ENCODE measurements at places on chromosomes 3 and 15.

DNA sequence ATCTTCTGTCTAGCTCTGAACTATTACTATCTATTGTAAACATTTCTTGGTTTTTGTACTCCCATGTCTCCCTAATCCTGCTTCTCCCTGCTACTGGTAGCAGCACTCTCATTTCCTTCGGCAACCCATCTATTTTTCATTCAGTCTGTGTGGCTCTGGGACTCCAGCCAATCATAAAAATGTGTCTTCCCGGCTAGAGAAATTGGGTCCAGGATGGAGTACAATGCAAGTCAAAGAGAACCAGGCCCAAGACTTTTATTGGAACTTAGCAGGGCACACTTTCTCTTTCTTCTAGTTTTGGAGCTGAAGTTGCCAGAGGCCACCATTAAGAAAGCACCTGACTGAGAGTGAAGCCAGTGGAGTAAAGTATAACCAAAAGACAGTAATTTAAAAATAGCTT is 22.8 kb upstream of the ARHGEF26 start:
- no peak for DNase-seq

DNA sequence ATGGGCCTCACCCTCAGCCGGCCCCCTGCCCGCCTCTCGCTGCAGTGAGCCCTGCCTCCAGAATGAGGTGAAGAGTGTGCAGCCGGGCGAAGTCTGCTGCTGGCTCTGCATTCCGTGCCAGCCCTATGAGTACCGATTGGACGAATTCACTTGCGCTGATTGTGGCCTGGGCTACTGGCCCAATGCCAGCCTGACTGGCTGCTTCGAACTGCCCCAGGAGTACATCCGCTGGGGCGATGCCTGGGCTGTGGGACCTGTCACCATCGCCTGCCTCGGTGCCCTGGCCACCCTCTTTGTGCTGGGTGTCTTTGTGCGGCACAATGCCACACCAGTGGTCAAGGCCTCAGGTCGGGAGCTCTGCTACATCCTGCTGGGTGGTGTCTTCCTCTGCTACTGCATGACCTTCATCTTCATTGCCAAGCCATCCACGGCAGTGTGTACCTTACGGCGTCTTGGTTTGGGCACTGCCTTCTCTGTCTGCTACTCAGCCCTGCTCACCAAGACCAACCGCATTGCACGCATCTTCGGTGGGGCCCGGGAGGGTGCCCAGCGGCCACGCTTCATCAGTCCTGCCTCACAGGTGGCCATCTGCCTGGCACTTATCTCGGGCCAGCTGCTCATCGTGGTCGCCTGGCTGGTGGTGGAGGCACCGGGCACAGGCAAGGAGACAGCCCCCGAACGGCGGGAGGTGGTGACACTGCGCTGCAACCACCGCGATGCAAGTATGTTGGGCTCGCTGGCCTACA is 8.5 kb downstream of the GRM2 start:
- no peak for DNase-seq

- DNase-seq: no peak
Observed at GRCh38 chr15:51499379-51499976, 123.1 kb downstream of the DMXL2 start.

DNA sequence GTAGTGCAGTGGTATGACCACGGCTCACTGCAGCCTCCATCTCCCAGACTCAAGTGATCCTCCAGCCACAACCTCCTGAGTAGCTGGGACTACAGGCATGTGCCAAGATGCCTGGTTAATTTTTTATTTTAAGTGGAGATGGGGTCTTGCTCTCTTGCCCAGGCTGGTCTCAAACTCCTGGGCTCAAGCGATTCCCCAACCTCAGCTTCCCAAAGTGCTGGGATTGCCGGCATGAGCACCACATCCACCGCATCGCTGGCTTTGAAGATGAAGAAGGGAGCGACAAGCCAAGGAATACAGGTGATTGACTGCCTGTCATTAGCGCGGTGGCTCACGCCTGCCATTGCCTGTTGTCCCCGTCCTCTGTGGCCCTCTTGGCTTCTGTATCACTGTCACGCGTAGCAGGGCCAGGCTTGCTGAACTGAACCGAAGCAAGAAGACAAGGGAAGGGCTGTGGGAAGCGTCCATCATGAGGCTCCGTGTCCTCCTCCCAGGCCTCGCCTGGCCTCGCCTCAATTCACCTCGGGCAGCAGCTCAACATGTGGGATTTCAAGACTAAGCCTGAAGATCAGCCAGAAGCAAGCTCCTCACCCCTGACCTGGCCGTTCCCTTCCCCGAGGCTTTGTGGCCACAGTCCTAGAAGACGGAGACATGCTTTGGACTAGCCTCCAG is 46.4 kb upstream of the TFRC start:
- DNase-seq: no peak

- no peak for DNase-seq
Observed at GRCh38 chr15:62983956-62984355, 58.6 kb upstream of the TPM1 start.

- DNase-seq: no peak
Observed at GRCh38 chr15:85755471-85755870, 39.3 kb downstream of the KLHL25 start.

- DNase-seq: no peak
Observed at GRCh38 chr3:124576565-124577493, 153.4 kb upstream of the UMPS start.

GRCh38 chr3:85342915-85343314 is 384.1 kb downstream of the CADM2 start:
- no peak for DNase-seq

- DNase-seq: no peak
Observed at GRCh38 chr3:184156522-184156955, 1.4 kb downstream of the DVL3 start.

DNA sequence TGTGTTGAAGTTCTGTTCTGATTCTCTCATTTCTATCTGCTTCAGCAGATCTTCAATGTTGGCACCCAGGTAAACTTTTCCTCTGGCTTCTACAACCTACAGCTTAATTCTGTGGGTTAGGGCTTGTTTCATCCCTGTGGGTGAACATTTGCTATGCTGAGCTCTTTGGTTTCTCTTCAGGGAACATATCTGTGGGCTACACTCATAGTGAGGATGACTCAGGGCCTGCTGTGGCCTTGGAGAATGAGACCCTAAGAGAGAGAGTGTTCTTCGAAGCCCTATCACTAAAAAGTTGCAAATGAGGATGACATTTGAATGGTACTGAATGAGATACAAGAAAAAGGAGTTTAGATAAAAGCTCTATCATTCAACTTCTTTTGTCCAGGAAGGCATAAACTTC is 346.2 kb upstream of the CBLB start:
- DNase-seq: no peak

DNA sequence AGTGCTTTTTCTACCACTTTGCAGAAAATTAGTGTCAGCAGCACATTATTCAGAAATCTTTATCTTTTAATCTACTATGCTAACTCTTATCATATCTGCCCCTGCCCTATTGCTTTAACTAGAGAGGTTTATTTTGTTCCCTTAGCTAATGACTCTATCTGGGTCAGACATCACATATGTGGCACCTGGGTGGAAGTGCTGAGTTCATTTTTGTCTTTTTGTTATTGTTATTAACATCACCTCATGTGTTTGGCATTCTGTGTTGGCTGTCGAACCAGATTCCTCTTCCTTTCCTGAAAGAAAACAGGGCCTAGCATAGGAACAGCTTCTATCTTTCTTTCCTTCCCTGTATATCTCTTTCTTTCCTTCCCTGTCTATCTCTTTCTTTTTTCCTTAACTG is 100.7 kb downstream of the RBMS3 start:
- no peak for DNase-seq

- no peak for DNase-seq
Observed at GRCh38 chr3:48621461-48621869, at the start of gene TMEM89. TSS of gene TMEM89 (minus strand) at chr3:48621769. CDS start at chr3:48621756, 13 bp downstream.

GRCh38 chr15:101174152-101174920 is 77.5 kb downstream of the CHSY1 start:
- DNase-seq: no peak

GRCh38 chr3:195896361-195897080 is 11.8 kb downstream of the TNK2 start:
- no peak for DNase-seq

Measured in mesothelial cell of epicardium (in vitro differentiated cells).